ENCODE measurements at places on chromosomes 4 and X.

- no peak for DNase-seq
Observed at GRCh38 chr4:62449538-62449937, 1249.4 kb downstream of the ADGRL3 start.

GRCh38 chrX:13755254-13755653 is 20.7 kb downstream of the OFD1 start:
- peak; percentile 35 for DNase-seq

DNA sequence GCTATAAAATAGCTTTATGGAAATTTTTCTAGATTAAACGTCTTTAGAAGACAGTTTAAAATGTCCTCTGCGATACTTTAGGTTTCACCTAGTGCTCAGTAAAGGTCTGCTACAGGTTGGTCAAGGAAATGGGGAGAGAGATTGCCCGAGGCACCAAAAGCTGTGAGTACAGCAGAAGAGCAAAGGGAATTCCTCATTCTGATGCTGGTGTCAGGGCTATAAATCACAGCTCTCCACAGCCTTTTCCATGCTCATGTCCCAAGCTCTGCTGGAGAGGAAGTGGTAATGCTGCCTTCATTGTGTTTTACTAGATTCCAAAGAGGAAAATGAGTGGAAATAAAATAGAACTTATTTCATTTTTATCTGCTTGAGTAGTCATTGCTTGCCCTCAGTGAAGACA is 2060.4 kb downstream of the ARAP2 start:
- DNase-seq = no peak

- peak; percentile 40 for DNase-seq
Observed at GRCh38 chrX:147912093-147912801, 528 bp downstream of the FMR1 start.

DNA sequence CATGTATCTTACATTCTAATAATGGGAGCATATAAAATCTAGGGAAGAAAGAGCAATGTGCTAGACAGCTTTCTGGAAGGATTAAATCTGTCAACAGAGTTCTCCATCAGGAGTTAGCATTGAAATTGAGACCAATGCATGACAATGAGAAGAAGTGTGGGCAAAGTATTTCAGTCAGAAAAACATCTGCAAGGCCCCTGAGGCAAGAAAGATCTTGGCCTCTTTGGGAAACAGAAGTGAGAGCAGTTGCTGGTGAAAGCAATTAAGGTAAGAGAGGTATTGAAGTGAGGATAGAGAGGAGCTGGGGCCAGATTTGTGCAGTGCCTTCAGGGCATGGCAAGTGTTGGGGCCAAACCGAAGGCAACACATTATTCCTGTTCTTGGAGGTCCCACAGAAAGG is 999.1 kb downstream of the STPG2 start:
- no peak for DNase-seq
